ENCODE measurements at places on chromosomes 4 and X. TPM values are rescaled to one million over a fixed set of nuclear protein-coding genes. Genes with fewer than 3 reads are reported as not detected.

The ANXA10 gene
- total RNA-seq = 33.4 TPM

The REELD1 gene
- not detected for total RNA-seq

The ZNF518B gene
- 59.3 TPM for total RNA-seq

The KLHL4 gene
- 2.8 TPM for total RNA-seq

The CACNA1F gene
- total RNA-seq = 1.6 TPM

The NDNF gene
- 27.5 TPM for total RNA-seq

The RHOH gene
- not detected for total RNA-seq

The ARHGAP36 gene
- not detected for total RNA-seq

The IBSP gene
- not detected for total RNA-seq

The NXF2B gene
- 0.72 TPM for total RNA-seq

The HTR2C gene
- 0.04 TPM for total RNA-seq

The PRRG1 gene
- 27.5 TPM for total RNA-seq

The TACR3 gene
- 0.27 TPM for total RNA-seq

The IL2 gene
- total RNA-seq = not detected

The C4orf50 gene
- not detected for total RNA-seq

The UGT2B11 gene
- total RNA-seq = 17.1 TPM

The GPR143 gene
- total RNA-seq = 3.2 TPM

The HERC5 gene
- 2.8 TPM for total RNA-seq

The PLRG1 gene
- total RNA-seq = 63.9 TPM

The PCDH7 gene
- 59.9 TPM for total RNA-seq

The CSAG3 gene
- total RNA-seq = not detected

The STPG2 gene
- 0.24 TPM for total RNA-seq

The TLR6 gene
- 1.1 TPM for total RNA-seq

The ZAR1 gene
- not detected for total RNA-seq

The FOXR2 gene
- total RNA-seq = not detected

Measured in hepatocyte (in vitro differentiated cells).